ENCODE measurements at places on chromosomes 11 and 22.

DNA sequence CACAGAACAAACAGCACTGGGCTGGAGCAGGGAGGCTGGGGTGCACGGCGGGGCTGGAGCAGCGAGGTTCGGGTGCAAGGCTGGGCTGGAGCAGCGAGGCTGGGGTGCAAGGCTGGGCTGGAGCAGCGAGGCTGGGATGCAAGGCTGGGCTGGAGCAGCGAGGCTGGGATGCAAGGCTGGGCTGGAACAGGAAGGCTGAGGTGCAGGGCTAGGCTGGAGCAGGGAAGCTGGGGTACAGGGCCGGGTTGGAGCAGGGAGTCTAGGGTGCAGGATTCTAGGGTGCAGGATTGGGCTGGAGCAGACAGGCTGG lies 198.5 kb downstream of the BRD1 start:
- DNase-seq: no peak

- DNase-seq: no peak
Observed at GRCh38 chr11:65538915-65539743, 14.2 kb downstream of the SCYL1 start.

DNA sequence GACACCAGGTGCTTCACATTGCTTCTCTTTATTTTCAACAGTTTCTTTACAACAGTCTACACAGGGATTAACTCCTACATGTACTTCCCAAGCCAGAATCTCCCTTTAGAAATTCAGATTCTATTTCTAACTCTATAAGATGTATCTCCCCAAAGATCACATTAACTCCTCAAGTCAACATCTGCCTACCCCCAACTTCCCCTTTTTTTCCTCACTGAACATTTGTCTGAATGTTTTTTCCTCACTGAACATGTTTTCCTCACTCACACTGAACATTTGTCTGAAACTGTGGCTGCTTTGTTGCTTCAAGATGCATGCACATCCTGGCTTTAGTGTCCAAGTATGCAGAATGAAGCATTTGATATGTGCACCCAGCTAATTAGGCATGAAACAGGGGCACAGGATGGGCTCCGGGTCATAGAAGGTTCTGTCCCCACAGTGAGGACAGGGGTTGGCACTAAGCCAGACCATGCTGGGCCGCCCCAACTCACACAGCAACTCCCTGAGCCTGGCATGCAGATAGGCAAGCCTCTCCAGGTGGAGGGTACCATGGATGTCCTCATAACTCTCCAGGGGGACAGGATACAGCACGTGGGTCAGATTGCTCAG lies 11.3 kb downstream of the PRAME start:
- no peak for DNase-seq

DNA sequence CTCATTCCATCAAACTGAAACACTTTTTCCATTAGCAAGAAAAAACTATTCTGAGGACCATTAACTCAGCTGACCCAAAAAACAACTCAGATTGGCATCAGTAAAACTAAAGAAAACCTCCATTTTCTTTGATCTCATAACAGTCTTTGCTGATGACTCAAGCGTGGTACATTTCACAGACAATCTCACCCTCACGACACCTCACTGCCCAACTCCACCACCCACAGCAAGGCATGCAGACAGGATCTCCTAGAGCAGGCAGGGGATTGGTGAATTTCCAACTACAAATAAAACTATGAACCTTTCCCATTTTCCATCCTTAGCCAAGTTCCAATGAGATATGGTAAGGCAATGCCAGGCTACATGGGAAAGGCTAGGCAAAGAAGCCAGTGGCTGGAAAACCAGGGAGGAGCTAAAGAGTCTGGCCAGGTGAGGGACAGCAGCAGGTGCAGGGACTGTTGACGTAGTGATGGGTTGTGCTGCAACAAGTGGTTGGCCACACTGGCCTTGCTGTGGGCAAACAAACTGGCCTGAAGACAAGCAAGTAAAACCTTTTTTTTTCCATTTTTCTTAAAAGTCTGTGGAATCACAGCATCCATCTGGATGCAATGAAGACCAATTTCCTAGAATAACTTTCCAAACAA lies 97.2 kb downstream of the SERGEF start:
- no peak for DNase-seq

DNA sequence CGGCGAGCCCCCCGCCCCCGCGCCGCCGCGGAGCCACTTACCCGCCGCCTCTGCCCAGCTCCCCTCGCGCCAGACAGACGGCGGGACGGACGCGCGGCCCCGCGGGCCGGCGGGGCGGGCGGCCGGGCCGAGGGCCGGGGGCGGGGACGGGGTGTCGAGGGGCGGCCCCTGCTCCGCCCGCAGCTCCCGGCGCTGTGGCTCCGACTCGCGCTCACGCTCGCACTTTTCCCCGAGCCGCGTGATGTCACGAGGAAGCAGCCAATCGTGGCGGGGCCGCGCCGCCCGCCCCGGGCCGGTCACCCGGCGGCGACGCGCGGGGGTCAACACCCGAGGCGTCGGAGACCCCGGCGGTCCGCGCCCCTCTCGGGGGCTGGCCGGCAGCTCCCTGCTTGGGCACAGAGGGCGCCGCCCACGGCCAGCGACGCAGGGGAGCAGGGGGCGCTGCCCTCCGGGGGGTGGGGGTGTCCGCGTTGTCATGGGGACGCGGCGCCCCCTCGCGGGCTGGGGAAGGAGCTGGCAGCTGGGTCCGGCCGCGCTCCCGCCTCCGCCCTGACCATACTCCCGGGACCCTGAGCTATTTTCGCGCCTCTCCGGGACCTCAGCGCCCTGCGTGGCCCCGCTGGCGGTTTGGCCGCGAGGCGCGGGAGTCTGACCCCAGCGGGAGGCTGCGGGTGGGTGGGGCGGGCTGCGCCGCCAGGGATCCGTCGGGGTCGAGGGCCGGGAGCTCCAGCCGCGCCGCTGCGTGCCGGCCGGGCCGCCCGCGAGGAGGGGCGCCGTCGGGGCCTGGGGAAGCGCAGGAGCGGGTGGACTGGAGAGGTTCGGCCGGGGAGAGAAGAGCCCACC lies at the start of gene CHRM4:
Gene CHRM4, minus strand, starts transcription at position 199 of the 843 bp plus-strand sequence. CDS start 5,219 bp downstream, outside the sequence.
- no peak for DNase-seq

DNA sequence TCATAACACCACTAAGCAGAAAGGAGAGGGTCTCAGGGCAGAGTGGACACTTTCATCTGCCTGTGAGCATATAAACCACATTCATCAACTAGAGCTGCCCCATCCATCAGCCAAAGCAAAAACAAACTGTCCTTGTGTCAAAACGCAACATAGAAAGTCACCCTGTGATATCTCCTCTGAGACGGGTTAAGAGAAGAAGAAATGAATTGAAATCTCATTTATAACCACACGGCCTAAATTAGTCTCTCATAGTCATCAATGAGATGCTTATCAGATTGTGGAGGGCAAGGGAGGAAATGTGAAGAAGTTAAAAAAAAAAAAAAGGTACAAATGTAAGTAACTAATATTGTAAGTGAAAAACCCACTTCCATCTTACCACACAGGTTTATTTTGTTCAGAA lies 75.7 kb downstream of the SIK3 start:
- no peak for DNase-seq

GRCh38 chr22:31274017-31274416 lies 18.3 kb downstream of the PIK3IP1 start:
- DNase-seq: no peak
